ENCODE measurements at places on chromosomes 12 and 14.

DNA sequence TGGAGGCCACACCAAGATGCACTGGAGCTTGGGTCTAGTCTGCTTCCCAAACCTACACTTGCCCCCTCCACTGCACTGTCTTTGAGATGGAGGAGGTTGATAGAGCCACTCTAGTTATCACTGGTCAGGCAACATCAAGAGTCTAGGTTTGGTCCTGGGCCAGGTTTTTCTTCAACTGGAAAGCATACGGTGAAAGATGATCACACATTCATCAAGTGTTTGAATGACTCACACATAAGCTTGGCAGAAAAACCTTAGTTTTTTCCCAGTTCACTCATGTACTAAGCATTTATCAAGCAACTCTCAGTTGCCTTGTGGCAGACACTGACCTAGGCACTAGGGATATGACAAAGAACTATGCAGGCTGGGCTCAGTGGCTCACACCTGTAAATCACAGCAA lies 84.5 kb downstream of the PLEKHG3 start:
- no peak for DNase-seq

DNA sequence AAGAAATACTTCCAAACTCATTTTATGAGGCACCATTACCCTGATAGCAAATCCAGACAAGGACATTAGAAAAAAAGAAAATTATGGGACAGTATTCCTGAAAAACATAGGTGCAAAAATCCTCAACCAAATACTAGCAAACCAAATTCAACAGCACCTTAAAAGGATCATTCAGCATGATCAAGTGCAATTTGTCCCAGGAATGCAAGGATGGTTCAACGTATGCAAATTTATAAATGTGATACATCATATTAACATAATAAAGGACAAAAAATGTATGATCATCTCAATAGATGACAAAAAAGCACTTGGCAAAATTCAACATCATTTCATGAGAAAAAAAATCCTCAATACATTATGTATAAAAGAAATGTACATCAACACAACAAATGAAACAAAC lies 162.9 kb downstream of the DUSP6 start:
- no peak for DNase-seq

DNA sequence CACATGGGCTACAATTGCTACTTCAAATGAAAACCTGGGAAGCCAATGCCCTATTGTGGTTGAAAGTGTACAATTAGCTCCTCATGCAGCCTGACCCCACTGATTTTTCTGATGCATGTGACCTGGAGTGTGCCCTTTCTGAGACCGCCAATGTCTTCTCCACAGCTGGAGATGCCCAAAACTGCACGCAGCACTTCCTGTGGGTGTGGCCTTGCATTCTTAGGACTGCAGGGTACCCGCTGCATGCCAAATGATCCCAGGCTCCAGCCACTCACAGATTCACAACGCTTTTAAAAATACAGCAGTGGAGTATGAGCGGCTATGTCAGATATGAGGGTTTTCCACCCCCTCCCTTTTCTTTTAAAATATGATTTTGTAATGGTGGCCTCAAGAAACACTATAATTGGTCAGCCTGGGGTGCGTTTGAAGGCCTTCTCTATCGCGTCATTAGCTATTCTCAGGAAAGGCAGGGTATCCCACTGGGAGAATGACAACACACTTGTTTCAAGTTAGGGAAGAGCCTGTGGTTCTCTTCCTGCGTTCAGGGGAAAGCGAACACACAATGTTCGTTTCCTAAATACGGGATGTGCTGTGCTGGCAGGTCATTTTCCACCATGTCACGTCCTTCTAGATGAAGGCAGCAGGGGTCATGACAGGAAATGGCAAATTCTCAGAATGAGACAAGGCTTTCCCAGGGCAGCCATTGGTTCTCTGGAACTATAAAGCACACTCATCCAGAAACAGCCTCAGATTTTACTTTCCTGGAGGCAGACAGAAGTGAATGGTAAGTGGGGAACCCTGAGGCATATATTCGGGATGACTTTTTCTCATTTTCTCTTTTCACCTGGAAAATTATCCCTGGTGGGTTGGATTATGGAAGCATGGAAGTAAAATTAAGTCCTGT lies at the start of gene APOLD1:
Gene APOLD1, plus strand, starts transcription at position 749 of the 904 bp plus-strand sequence. Its CDS starts 33 bp downstream, at position 782.
- DNase-seq: no peak

GRCh38 chr12:86777325-86777724 lies 521.1 kb upstream of the MGAT4C start:
- no peak for DNase-seq

GRCh38 chr12:102120564-102120873 lies 536 bp downstream of the PARPBP start:
- DNase-seq: no peak

GRCh38 chr12:90112666-90113065 lies 404.0 kb upstream of the ATP2B1 start:
- DNase-seq: no peak

- no peak for DNase-seq
Measured at GRCh38 chr14:104103446-104104075, 18.1 kb downstream of the ASPG start.

DNA sequence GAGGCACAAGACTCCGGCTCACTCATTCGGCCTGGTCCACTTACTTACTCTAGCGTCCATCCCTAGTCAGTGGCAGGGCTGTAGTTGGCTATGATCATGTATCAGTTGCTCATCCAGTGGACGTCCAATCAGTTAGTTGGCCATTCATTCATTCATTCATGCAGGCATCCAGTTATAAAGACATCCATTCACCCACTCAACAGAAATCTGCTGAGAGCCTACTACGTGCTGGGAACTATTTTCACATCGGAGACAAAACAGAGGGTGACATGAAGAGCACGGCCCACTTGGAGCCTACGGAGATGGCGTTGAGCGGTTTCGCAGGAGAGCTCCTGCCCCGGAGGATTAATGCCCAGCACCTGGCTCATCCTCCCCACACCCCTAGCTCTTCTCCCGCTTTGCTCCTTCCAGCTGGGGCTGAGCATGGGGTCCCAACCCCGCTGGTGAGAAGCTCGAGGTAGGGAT lies 49.7 kb downstream of the SNAPC1 start:
- DNase-seq: no peak

GRCh38 chr12:51371295-51371953 lies 19.8 kb downstream of the GALNT6 start:
- no peak for DNase-seq

DNA sequence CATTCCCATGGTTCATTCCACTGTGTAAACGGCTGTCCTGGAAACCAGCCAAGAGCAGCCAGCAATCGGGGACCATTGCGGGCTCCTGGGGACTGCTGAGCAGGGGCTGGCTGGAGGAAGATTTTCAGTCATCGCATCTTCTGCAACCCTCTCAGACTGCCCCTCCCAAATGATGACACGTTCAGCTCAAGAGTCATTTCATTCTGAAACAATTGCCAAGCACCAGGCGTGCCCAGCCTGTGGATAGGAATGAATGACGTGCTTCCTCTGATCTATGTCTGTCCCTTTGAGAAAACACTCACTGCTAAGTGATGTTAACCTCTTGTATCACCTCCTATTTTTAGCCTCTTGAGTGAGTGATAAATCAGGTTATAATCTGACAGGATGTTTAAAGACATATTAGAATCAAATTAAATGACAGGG lies 62.0 kb downstream of the NDUFA12 start:
- no peak for DNase-seq

- no peak for DNase-seq
Measured at GRCh38 chr14:44586910-44587309, 79.8 kb upstream of the FSCB start.

DNA sequence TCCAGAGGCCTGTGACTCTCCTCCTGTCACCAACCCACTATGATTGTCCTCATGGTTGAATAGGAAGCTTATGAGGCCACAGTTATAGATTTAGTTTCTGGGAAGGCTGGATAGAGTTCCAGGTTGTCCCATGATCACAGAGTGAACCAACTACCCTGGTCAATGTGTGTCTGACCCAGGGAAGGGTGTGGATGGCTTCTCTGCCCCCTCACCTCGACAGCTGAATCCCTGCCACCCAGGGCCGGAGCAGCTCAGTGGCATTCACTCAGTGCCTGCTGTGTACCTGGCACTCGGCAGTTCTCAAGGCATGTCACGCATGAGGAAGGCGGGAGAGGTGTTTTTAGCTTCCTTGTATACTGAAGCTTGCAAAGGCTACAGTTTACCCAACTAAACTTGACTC lies 43.2 kb downstream of the JDP2 start:
- no peak for DNase-seq

DNA sequence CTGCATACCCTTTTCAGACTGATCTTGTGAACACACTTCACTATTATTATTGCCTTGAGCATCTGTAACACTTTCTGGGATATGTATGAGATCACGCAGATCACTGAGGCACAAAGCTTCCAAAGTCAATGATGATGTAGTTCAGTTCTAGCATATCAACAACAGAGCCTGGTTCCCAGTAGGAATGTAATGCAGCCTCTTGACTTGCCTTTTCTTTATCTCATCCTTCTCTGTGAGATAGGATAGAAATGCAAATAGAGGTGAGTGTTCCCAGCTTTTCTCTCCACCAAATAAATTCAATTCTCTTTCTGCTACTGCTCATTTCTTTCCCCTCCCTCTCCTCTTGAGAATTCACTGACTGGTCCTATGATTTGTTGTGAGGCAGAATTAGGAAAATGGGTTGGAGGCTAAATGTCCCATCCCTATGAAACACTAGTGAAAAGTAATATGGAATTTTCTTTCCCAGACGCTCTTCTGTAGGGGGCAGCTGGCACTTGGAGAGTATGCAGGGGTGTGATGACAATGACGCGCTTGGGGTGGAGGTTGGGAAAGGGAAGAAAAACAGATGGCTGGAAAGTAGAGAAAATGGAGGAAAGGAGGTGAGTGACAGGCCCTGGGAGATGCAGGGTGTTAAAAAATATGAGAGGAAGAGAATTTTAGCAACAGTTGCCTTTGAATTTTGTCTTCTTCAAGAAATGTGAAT lies 96.0 kb upstream of the TMTC1 start:
- no peak for DNase-seq

- DNase-seq: no peak
Measured at GRCh38 chr14:101588286-101588975, 27.1 kb downstream of the DIO3 start.

- no peak for DNase-seq
Measured at GRCh38 chr14:104373055-104373854, 206.3 kb upstream of the C14orf180 start.

DNA sequence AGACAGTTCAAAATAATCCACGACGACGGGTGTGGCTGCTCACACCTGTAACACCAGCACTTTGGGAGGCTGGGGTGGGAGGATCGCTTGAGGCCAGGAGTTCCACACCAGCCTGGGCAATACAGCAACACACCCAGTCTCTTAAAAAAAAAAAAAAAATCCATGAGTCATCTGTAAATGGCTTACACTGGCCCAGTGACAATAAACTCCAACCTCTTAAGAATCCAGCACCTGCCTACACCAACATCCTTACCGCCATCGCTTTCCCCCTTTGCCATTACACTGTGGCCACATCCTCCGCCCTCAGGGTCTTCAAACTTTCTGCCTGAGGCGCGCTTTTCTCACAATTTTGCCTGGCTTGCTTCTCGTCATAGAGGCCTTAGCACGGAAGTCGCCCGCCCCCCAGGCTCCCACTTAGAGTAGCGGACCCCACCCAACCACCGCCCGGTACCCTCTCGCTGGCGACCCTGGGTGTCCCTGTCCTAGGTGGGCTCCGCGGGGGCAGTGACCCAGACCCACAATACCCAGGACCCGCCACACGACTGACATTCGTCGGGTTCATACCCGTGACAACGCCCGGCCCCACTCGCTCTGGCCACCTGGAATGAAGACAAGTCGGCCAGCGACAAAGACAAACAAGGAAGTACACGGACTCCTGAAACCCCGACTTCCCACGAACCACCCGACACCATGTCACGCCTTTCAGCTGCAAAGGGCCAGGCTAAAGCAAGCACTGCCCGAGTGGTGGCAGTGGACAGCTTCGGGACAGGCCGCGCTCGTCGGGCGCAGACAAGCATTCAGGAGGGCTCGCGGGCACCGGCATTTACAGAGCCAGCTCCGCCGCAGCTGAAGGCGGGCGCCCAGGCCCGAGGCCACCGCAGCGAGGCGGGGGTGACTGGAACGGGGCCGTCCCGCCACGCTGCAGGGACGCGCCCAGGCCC lies 636 bp downstream of the GOLGA3 start:
- no peak for DNase-seq

GRCh38 chr12:96063046-96063445 lies 27.7 kb upstream of the LTA4H start:
- no peak for DNase-seq

DNA sequence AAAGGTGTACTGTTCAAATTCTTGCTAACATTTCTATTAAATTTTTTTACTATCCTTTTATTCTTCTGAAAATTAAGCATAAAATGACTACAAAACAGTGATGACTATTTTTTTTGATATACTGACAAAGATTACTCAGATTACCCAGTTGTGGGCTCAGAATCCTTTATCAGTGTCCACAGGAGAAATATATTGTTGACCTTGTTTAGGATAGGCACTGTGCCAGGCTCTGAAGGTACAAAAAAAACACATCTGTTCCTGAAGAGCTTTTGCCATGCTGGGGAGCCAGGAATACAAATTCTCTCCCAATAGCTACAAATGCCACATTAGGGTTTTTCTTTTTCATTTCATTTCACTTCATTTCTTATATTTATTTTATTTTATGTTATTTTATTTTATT lies 26.9 kb upstream of the GCH1 start:
- no peak for DNase-seq

GRCh38 chr12:26250801-26251200 lies 55.4 kb downstream of the SSPN start:
- DNase-seq: no peak

GRCh38 chr14:20714593-20715250 lies 26.2 kb downstream of the ANG start:
- no peak for DNase-seq

- no peak for DNase-seq
Measured at GRCh38 chr12:9697619-9698018, 28.1 kb downstream of the CLEC2D start.

DNA sequence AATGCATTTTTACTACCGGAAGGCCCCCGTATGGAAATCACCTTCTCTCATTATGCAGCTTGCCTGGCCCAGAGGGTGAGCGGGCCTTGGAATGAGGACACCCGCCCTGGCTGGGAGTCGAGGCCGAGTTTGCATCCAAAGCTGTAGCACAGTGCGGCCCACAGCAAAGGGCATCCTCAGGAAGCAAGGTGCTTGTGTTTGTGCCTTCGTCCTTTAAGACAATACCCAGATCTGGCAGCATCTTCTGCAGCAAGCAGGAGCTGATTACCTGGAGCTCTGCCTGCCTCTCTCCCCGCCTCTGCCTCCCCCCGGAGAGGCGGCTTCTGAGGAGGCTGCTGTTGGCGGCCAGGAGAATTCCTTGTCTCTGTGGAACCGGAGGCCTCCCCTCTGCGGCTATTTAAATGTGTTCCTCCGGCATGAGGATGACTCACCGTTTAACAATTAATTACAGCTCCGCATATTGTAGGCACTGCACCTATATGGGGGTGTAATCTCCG lies 145.3 kb downstream of the CACNA1C start:
- no peak for DNase-seq

- DNase-seq: no peak
Measured at GRCh38 chr12:104420868-104421267, 35.9 kb upstream of the CHST11 start.

GRCh38 chr14:75794615-75795038 lies 133.6 kb downstream of the TTLL5 start:
- no peak for DNase-seq
